ENCODE measurements at places on chromosomes 7 and 10.

DNA sequence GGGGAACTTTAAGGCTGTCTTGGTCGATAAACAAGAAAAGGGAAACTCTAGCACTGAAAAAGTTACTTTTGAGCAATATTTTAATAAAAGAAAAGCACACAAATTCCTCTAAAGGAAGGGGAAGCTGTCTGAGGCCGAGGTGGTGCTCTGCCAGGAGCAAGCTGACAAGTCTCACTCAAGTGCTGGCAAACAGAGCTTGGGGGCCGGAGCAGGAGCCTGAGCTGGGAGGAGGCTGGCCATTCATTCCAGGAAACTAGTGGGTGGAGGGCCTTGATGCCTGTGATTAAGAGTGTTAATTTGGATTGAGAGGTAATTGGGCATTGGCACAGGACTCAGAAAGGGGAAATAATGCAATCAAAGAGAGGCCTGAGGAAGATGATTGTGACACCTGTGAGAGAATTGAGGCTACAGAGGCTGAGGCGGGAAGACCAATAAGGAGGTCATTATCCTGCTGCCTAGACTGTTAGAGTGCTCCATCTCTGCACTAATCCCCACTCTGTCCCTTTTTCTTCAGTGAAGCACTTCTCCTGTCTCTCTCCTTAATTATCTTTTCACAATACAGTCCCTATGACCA, 154.9 kb upstream of the COL1A2 start:
- DNase-seq = no peak

GRCh38 chr10:133151543-133151972, 8.5 kb upstream of the KNDC1 start:
- no peak for DNase-seq

- DNase-seq = no peak
Observed at GRCh38 chr10:95217476-95217875, 23.4 kb downstream of the ACSM6 start.

- DNase-seq = no peak
Observed at GRCh38 chr7:132373041-132373440, 203.2 kb downstream of the PLXNA4 start.

- no peak for DNase-seq
Observed at GRCh38 chr10:80197972-80198916, 7.1 kb downstream of the ANXA11 start.

DNA sequence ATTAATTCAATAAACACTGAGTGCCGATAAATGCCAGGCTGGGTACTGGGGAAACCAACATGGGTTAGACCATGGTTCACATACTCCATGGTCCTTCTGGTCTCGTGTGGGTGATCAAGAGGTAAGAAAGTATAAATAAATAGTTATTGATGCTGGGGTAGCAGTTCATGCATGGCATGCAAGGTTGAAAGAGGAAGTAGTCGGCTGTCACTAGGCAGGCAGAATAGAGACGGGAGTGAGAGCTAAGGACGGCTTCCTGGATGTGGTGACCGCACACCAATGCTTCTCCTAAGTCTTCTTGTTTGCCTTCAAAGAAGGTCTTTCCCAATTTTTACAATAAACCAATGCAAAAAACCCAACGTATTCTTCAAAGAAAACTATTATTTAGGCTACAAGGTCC, 208.6 kb downstream of the ADAM12 start:
- no peak for DNase-seq

GRCh38 chr10:22436526-22436892, 91.2 kb downstream of the SPAG6 start:
- DNase-seq = no peak

DNA sequence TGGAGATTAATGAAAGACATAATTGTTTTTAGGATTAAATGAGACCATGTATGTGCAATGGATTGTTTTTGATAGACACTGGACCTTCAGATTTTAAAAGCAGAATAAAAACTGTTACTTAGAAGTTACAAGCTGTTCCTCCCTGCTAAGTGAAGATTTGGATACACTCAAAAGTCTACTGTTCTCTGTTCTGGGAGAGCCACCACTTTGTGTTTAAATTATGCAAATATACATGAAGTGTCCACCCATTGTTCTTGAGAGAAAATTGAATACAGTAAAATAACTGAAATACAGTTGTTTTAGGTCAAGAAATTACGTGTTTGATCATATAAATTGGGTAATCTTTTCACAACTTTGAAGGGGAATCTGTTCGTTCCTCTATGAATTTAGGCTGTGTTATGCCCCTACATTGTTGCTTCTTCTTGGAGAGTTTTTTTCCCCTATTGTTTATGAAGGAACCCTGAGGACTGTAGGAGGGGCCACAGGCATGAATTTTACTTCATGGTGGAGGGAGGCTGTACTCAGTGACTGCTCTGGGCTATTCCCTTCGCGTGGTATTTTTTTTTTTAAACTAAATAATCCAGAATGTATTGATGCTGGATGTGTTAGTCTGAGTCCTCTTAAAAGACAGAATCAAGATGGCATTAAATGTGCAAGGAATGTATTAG, 18.6 kb upstream of the VCL start:
- DNase-seq = no peak

DNA sequence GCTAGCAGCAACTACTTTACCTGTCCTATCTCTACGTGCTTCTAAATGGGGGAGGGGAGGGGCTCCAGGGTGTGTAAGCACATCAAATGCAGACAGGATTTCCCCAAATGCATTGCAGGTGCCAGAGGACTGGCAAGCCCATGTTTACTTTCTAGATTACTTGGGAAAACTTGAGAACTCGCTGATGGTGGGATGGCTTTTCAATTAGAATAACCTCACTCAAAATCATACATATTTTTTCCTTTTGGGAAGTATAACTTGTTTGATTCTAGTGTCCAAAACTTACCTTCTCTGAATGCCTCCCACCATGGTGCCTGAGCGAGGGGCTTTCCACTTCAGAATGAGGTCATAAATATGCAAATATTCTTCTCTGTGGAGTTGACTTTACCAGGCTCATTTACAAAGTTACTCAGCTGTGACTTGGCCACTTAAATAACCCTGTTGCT, 191.3 kb upstream of the RHOBTB1 start:
- no peak for DNase-seq

- DNase-seq = no peak
Observed at GRCh38 chr7:125675640-125676039, 746.0 kb upstream of the POT1 start.

GRCh38 chr7:1314021-1314907, 81.6 kb downstream of the UNCX start:
- DNase-seq = no peak

GRCh38 chr7:7138897-7139296, 43.4 kb upstream of the C1GALT1 start:
- no peak for DNase-seq

DNA sequence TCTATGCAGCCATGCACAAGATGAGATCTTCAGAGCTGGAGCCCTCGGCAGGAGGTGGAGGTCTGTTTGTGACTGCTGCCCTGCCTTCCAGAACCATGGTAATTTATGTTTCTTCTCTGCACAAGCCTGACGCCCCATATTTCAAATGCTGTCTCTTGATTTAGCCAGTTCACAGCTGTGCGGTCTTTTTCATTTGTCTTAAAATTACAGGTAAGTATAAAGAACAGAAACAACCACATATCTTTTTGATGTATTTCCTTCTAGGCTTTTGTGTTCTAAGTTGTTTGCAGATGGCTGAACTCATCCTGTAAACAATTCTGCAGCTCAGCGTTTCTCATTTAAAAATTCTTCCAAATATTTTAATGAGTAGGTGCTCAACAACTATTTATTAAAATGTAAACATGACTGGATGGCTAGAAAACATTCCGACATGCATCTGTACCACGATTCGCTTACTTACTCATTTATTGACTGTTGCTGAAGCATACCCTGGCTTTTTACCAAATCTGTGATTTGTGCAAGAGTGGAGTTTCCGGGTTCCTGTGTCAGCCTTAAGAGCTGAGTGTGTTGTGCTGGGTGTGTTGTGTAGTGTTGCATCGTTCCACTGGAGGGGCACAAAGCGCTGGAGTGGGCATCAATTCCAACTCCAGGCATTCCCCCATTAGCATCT, 58.9 kb downstream of the PIP4K2A start:
- no peak for DNase-seq

GRCh38 chr10:33211106-33211878, 123.2 kb downstream of the NRP1 start:
- DNase-seq = no peak

DNA sequence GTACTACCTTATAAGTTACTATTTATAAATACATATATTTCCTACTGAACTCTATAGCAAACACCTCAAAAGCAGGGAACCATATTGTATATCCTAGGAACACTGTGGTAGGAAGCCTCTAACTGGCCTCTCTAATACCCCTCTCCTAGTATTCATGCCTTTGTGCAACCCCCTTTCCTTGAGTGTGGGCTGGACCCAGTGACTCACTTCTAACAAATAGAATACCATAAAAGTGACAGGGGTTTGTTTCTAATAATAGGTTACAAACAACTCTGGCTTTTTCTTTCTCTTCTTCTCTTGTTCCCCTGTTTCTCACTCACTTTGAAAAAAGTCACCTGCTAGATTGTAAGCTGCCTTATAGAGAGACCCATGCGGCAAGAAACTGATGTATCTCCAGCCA, 51.6 kb upstream of the MACC1 start:
- DNase-seq = no peak

DNA sequence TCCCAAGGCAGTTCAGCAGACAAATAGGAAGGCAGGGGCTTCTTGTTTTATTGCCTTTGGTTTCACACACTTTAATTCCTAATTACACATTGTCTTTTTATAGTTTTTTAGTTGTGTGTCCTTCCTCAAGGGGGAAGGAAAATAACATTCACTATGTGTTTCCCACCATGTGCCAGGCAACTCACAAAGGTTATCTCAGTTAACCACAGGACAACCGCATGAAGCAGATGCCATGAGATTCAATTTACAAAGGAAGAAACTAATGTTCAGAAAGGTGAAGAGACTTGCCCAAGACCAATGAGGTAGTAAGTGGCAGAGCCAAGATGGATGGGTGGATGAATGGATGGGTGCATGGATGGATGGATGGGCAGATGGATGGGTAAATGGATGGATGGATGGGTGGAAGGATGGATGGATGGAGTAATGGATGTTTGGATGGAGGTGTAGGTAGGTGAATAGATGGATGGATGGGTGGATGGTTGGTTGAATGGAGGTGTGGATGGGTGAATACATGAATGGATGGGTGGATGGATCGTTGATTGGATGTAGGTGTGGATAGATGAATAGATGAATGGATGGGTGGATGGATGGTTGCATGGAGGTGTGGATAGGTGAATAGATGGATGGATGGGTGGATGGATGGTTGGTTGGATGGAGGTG, 77.9 kb downstream of the ARHGAP22 start:
- no peak for DNase-seq

- no peak for DNase-seq
Observed at GRCh38 chr10:110355922-110356627, 51.4 kb upstream of the SMNDC1 start.

DNA sequence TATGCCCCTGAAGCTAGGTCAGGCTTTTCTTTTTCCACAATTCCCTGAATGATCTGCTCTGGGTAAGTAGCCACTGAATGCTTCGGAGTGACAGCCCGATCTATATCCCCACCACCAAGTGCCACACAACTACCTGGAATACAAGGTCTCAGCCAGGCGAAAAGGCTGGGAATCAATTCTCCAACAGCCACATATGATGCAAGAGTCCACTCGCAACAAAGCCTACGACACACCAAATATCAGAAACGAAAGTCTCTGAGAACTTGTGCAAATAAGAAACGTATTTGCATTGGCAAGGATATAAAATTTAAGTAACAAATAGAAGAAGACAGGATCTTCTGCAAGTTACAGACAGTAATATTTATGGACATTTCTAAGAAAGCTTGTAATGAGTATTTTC, 5.7 kb downstream of the HIPK2 start:
- no peak for DNase-seq

DNA sequence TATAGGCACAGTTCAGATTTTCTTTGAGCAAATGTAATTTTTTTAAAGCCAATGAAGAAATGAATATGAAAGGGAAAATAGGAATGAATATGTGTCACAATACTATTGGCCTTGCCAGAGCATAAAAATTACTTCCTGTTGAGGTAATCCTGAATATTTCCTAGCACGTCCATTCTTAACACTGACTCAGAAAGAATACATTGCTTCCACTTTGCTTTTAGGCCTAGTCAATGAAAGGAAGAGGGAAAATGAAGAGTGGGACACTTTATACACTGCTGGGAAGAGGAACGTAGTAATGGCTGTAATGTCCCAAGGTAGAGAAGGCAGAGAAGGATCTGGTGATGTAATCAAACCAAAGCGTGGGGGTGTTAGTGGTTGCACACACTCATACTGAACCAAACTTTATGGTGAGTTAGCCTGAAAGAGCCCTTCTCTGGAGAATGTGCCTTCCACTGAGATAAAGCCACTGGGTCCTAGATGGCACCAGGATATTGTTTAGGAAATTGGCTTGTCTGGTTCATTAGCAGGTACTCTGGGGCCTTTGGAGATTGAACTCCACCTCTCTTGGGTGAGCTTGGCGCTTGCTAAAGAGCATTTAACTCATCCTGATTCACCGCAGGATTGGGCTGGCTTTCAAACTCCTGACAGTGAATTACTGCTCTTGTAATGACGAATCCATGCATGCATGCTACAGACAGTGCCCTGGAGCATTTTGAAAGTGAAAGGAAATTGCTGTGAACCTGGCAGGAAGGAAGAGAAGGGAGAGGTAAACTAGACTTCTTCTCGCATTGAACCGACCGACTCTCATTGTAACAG, 254.9 kb downstream of the KIAA1217 start:
- no peak for DNase-seq

DNA sequence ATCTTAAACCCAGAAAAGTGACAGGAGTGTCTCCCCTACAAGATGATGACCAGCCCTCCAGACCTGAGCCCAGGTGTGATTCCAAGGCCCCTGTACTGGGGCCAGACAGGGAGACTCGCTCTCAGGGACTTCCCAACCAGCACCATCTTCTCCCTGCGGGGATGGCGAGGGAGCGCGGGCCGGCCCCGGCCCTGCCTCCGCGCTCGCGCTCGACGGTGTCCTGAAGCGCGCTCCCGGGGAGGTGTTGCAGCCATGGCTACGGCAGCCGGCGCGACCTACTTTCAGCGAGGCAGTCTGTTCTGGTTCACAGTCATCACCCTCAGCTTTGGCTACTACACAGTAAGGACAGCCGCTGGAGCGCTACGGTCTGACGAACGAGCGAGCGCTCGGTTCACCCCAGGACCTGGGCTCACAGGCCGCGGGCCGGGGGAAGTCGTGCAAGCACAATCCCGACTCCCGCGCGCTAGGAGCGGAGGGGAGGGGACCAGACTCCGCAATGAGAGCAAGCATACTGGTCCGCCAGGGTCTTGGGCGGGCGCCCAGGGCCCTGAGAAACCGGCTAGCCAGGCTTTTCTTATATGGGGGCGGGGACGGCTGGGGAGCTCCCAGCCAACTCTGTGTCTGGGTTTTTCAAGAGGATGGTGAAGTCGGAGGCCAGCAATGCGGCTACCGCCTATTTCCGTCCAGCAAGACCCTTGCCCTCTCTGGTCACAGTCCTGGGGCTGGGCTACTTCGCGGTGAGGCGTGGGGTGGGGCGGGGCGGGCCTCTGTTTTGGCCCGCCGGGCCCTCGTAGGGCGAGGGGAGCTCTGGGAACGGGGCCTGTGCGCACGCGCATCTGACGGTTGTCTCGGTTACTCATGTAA, at the start of gene TMEM254:
Gene TMEM254 (plus strand): TSS at position 218 of the 864 bp plus-strand sequence. CDS start 35 bp downstream, at position 253.
- DNase-seq = peak; percentile 58
